Bone marrow (tissue), 2 donors: ENCODE measurements at places on chromosomes 1 and 21.

- no peak for DNase-seq
These were observed 29.8 kb upstream of the PADI2 start for GRCh38 chr1:17148950-17149608.

- peak; percentile 50 for DNase-seq
These were observed 69.6 kb downstream of the SDCCAG8 start for GRCh38 chr1:243325305-243325890.

- DNase-seq: no peak
These were observed 140.9 kb upstream of the HOOK1 start for GRCh38 chr1:59673573-59674450.

- no peak for DNase-seq
These were observed 204.4 kb downstream of the SLC35F3 start for GRCh38 chr1:234108921-234109320.

DNA sequence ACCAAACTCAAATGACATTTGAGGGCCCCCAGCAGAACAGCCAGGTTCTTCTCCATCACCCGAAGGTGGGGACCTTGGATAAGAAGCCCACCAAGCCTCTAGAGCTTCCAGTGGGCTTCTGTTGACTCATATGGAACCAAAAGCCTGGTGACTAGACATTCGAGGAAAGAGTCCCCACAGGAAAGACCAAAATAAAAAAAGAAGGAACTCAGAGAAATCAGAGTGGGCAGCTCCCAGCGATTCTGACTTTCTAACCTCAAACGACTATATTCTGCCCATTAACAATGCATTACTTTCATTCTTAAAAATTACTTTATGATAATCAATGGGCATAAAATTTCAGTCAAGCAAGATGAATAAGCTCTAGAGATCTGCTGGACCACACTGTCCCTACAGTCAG lies 9.6 kb upstream of the CHIT1 start:
- no peak for DNase-seq
